ENCODE measurements at places on chromosomes 7 and 10.

- DNase-seq = peak; percentile 42
These were observed 107.3 kb downstream of the SNX10 start for GRCh38 chr7:26398756-26399509.

DNA sequence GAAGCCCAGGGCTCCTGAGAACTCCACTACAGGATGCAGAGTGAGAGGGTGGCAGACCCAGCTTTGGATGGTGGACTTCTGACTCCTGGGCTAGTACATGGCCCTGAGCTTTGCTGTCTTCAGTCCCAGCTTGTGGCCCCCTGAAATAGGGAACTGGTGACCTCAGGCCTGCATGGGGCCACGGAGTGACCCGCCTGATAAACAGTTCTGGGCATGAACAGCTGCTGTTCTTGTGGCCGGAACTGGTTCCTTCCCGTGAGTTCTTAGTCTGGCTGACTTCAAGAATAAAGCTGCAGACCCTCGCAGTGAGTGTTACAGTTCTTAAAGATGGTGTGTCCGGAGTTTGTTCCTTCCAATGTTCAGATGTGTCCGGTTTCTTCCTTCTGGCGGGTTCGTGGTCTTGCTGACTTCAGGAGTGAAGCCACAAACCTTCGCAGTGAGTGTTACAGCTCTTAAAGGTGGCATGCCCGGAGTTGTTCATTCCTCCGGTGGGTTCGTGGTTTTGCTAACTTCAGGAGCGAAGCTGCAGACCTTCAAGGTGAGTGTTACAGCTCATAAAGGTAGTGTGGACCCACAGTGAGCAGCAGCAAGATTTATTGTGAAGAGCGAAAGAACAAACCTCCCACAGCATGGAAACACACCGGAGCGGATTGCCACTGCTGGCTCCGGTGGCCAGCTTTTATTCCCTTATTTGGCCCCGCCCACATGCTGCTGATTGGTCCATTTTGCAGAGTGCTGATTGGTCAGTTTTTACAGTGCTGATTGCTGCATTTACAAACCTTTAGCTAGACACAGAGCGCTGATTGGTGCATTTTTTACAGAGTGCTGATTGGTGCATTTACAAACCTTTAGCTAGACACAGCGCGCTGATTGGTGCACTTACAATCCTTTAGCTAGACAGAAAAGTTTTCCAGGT is 268.0 kb downstream of the ZEB1 start:
- no peak for DNase-seq

GRCh38 chr7:132239422-132239994 is 336.8 kb downstream of the PLXNA4 start:
- no peak for DNase-seq

GRCh38 chr7:158432369-158433341 is 155.0 kb downstream of the PTPRN2 start:
- no peak for DNase-seq

GRCh38 chr7:44621034-44621749 is 14.8 kb downstream of the OGDH start:
- DNase-seq = peak; percentile 72

- peak; percentile 23 for DNase-seq
These were observed 124.6 kb upstream of the CDK13 start for GRCh38 chr7:39825401-39825980.

DNA sequence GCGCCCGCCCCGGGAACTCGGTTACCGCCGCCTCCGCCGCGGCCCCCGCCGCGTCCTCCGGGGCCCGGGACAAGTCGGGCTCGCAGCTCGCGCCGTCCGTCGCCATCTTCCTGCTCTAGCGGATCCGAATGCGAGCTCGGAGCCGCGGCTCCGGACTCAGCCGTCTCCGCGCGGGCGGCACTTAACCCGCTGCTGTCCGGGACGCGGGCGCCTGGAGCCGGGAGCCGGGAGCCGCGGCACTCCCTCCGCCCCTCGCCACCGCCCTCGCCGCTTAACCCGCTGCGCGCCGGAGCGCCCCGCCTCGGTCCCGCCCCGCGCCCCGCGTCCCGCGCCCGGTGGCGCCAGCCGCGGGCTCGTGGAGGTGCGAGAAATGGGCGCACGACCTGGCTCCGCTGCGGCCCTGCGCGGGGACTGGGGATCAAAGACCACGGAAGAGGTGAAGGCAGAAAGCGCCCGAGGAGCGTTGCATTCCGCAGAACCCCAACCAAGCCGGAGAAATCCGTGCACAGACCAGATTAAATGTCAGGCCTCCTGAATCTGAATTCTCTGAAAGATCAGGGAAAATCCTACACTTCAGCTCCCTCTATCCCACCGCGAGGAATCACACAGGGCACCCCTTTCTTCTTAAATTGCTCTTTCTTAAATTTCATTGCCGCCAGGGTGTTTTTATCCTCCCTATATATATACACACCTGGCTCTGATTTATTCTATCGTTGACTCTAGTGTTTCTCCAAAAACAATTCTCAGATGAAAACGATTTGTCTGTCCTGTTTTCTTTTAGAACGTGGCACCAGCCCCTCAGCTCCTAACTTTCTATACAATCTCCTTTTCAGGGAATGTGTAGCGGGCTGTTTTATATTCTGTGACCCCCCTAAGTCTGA is at the start of gene CTTNBP2:
CTTNBP2 (minus strand) TSS at position 132 of the 881 bp plus-strand sequence; CDS start at position 106, 26 bp downstream.
- DNase-seq = peak; percentile 10

DNA sequence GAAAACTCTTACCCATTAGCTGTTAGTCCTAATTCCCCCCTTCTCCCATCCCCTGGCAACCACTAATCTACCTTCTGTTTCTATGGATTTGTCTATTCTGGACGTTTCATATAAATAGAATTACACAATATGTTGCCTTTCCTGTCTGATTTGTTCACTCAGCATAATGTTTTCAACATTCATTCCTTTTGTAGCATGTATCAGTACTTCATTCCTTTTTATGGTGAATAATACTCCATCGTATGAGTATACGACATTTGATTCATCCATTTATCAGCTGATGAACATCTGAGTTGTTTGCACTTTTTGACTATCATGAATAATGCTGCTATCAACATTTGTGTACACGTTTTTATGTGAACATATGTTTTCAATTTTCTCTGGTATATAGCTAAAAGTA is 4.4 kb upstream of the FRAT1 start:
- DNase-seq = no peak

DNA sequence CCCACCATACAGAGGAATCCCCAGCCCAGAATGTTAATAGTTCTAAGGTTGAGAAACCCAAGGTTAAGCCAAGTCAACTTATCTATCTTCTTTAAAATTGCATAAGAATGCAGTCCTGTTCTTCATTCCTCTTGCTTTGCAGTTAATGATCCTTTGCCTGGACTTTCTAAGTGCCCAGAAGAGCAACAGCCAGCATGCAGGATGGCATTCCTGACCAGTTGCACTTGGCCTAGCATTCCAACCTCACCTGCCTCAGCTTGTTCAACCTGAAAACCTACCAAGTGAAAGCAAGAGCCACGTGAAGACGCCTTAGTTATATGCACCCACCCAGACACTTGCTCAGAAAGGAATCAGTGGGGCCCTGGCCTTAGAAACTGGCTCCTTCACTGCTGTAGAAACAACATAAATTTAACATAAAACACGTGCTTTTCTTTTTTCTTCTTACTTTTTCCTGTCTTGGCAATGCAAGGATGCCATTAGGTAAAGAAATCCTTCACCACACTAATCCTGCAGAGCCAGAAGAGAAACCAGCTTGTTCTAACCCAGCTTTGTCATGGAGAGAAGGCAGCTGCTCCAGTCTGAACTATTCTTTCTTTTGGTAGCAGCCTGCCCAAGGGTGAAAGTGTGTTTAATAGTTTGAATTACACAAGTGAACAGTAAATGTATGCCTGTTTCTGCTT is 25.0 kb downstream of the EGFR start:
- no peak for DNase-seq

GRCh38 chr10:71260622-71261325 is 48.4 kb downstream of the UNC5B start:
- DNase-seq = peak; percentile 84

GRCh38 chr10:132497063-132497680 is 40.4 kb upstream of the INPP5A start:
- no peak for DNase-seq

- peak; percentile 5 for DNase-seq
These were observed 65.1 kb downstream of the MET start for GRCh38 chr7:116736927-116737715.

GRCh38 chr7:101614098-101614938 is 14.8 kb downstream of the MYL10 start:
- no peak for DNase-seq

GRCh38 chr7:3272691-3273141 is 28.3 kb upstream of the SDK1 start:
- peak; percentile 7 for DNase-seq

DNA sequence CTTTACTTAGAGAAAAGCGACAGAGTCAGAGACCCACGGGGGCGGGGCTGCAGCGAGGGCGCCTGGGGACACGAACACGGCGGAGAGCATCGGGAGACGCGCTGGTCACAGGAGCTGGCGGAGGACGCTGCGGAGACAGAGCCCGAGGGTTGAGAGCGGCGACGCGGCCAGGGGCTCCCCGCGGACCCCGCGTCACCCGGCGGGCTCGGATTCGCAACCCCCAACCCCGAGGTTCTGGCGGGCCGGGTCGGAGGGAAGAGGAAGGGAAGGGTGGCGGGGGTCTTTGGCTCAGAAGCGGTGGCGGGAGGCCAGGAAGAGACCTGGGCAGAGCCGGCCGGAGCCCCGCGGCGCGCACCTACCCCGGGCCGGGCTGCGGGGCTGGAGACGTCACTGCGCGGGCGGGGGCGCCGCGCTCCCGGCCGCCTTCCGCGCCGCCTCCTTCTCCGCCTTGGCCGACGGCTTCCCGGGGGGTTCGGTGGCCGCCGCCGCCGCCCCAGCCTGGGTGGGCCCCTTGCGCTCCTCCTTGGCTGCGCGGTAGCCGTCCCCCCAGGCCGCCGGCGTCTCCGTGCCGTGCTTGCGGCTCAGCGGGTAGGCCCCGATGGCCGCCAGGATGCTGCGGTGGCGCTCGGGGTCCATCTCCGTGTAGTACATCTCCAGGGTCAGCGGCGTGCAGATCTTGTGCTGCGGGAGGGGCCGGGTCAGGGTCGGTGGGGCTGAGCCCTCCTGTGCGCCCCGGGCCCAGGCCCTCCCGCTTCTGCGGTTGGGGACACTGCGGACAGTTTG is 11.1 kb downstream of the CALY start:
- no peak for DNase-seq

- DNase-seq = no peak
These were observed 10.8 kb downstream of the C1QL3 start for GRCh38 chr10:16510843-16511242.

GRCh38 chr10:48700071-48700470 is 15.4 kb downstream of the WDFY4 start:
- no peak for DNase-seq

DNA sequence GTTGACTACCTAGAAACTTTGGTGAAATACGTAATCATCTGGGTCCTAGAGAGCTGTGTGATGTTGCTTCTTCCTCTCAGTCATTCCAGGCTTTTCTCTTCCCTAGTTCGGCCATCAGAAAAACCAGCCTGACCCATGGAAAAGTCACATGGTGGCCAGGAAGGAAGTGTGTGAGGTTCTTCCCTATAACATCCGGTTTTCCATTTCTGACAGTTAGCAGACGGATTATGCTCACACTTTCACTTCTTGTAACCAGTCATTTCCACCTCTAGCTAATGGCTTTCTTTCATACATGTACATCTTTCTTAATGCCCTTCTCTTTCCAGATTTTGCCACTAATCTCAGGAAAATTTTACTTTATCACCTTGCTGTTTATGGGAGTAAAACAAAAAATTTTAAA is 110.0 kb upstream of the GLCCI1 start:
- DNase-seq = no peak

DNA sequence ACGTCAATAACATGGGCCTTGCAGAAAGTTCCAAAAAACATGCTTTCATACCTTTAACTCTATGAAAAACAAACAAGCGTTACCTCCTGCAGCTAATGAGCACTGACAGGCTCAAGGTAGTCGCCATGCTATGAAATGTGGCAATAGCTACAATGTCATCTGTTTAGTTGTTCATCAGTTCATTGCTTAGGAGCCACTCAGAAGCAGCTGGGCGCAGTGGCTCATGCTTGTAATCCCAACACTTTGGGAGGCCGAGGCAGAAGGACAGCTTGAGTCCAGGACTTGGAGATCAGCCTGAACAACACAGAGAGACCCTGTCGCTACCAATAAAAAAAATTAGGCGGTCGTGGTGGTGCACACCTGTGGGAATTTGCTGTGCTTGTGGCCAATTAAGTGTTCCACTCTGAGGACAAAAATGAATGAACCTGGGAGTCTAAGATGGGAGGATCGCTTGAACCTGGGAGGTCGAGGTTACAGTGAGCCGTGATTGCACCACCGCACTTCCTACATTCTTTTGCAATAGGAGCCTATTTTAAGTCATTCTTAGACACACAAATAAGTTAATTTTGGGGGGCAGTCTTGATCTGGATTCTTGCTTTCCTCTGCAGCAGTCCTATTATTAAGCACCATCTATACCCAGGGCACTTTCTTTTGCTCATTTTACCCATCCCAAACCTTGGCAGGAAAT is 276.2 kb upstream of the KLF14 start:
- no peak for DNase-seq

GRCh38 chr7:1455241-1455939 is 3.9 kb downstream of the MICALL2 start:
- no peak for DNase-seq

- peak; percentile 53 for DNase-seq
These were observed 340.2 kb downstream of the KCNMA1 start for GRCh38 chr10:77297393-77297739.

DNA sequence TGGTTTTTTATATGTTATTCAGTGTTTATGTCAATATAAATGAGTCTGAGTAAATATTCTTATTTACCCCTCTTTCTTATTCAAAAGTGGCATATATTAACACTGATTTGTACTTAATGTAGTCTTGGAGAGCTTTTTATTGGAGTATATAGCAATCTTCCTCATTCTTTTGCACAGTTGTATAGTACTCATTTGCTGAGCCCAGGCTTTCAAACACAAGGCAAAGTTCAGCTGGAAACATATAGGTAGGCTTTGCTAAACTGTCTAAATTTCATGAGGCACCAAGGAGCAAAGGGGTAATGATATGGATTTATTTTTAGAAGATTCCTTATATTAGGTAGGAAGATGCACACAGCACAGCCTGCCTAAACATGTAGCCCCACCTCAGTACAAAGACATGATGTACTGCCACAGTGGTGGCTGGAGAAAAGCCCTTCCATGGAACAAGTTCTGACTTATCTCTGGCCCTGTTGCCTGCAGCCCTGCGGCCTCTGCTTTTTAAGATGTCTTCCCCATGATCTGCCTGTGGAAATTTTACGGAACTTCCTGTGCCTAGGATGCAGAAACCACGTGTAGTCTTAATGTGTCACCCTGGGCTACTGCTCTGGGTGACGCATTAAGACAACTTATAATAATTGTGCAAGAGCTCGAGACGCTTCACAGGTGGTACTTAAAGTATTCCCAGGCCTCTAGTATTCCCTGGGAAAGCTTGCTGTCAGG is 9.6 kb upstream of the PDCD4 start:
- no peak for DNase-seq

- DNase-seq = no peak
These were observed 48.7 kb downstream of the TSPAN15 start for GRCh38 chr10:69499726-69500689.

DNA sequence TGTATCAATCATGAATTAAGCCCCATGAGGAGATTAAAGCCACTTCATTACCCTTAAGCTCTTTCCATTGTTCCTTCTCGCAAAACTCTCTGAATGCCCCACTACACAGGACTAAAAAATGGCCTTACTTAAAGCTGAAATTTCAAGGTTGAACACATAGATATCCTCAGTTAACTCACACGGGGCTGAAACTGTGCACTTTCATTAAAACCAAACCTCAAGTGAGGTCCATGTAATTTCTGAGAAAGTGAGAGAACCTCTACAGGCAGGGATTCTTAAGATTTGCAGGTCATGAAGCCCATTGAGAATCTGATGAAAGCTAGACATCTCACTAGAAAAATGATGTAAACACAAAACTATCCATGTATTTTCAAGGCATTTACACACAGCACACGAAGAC is 15.9 kb downstream of the DENND11 start:
- no peak for DNase-seq

All from EL (cell line).